Hematopoietic multipotent progenitor cell treated with erythropoietin and hydrocortisone succinate and interleukin-3 and kit ligand, for 17 days (in vitro differentiated cells): ENCODE measurements at places on chromosomes 1 and 21.
A peak's percentile ranks its signal among the peaks of the same experiment; 100 is the strongest.

DNA sequence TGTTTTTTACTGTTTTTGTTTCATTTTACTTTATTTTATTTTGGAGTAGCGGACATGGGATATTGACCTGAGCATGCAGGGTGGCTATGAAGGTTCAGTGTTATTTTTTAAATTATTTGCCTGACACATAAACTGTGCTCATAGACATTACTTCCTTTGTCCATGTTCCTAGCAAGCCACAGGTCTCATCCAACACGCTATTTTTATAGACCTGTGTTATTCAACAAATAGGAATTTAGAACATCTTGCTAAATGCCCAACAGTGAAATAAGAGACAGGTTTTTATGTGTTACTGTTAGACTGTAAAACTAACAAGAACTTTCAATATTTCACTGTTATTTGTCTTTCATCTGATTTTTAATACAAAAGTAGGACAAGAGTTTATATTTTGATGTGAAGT is 756.4 kb downstream of the KCNT2 start:
- no peak for DNase-seq

- peak; percentile 30 for DNase-seq
These were observed 75.4 kb downstream of the ABCA4 start for GRCh38 chr1:94045465-94046056.

GRCh38 chr1:210690236-210690635 is 361.5 kb downstream of the HHAT start:
- no peak for DNase-seq

DNA sequence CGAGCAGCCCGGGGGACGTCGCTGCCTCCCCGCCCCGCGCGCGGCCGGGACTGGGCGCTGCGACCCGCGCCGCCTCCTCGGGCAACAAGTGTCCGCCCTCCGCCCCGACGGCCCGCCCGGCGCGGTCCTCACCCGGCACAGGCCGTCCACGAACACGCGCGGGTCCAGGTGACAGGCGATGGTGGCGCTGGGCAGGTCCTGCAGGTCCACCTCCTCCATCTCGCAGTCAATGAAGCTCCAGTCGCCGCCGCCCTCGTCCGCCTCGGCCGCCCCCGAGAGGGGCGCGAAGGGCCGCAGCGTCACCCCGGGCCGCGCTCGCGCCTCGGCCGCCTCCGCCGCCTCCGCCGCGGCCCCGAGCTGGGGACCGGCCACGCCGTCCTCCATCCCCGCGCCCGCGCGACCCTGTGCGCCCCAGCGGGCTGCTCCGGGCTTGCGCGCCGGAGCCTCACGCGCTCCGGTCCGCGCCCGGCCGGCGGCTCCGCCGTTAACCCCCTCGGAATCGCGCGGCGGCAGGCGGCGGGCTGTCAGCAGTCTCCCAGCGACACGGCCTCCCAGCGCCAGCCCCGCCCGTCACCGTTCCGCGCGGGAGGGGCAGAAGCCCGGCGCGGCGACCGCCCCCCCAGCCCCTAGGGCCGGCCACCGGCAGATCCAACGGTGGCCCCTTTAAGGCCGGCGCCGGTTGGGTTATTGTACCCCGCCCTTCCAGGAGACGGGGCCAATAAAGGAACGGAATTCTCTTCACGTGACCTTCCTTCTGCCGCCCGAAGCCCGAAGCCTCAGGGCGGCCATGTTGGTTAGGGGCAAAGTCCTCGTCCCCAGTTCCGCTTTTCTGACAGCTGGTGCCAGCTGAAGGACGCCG is at the start of gene RCAN1:
RCAN1 (minus strand) TSS at position 486 of the 859 bp plus-strand sequence; CDS start at position 384, 102 bp downstream.
- DNase-seq = peak; percentile 94

DNA sequence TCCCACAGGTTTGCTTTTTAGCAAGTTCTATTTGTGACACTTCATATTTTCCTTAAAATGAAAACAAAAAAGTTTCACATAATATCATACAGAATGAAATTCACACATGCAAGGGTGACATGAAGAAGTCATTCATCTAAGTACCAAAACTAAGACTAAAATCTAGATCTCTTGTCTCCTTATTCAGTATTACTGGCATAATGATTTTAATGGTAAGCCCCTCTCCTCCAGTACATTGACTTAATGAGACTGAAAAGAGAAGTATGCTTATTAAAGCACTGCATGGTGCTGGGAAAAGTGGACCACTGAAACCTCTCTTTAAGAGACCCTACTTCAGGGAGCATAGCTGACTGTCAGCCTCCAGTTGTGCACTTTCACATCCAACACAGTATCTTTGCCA is 99.5 kb downstream of the NEGR1 start:
- DNase-seq = no peak

DNA sequence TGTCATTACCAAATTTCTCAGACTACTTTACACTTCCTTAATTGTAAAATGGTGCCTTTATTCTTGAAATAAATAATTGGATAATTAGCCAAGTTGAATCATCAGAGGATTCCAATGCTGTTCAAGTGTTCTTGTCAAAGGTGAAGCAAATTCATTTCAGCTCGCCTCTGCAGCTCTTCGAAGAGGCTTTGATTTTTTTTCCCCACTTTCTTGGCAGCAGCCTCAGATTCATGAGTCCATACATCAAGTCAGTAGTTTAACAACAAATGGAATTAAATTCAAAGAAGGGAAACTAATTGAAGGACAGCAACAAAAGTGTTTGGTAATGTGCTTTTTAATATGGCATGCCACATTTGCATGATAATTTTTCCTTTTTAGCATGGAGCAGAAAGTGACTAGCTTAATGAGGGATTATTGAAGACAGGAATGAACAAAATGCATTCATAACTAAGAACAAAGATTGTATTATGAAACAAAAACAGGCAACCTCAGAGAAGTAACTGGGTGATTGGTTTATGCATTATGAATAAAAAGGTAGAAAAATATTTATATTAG is 239.0 kb downstream of the USH2A start:
- DNase-seq = no peak

DNA sequence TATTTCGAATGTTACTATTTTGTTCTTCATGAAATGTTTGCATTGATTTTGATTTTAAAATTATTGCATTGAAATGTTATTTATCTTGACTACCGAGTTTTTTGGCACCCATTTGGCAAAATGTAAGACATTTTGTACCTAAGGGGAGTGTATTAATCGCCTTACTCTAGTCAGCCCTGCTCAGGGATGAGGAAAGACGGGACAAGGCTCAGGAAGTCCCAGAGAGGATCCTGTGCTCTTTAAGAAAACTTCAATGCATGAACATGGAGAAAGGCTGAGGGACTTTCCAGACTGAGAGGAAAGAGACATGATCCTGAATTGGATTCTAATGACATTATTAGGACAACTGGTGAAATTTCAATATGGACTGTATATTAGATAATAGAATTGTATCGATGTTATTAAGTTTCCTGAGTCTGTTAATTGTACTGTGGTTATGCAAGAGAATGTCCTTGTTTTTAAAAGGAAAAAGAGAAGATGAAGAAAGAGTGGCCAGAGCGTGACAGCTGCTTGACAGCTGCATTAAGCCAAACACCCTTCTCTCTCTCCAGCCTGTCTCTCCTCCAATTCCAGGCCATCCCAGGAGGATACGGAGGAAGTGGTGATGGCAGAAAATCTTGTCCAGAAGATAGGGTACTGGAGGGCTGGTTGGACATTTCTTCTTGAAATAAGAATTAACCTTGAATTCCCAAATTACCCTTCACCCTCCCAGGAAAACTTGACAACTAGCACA is 66.0 kb downstream of the PLEKHA6 start:
- DNase-seq = no peak

- DNase-seq = no peak
These were observed 115.6 kb upstream of the NGF start for GRCh38 chr1:115453666-115454065.

- DNase-seq = no peak
These were observed 238.5 kb upstream of the RAB4A start for GRCh38 chr1:229032375-229032774.

DNA sequence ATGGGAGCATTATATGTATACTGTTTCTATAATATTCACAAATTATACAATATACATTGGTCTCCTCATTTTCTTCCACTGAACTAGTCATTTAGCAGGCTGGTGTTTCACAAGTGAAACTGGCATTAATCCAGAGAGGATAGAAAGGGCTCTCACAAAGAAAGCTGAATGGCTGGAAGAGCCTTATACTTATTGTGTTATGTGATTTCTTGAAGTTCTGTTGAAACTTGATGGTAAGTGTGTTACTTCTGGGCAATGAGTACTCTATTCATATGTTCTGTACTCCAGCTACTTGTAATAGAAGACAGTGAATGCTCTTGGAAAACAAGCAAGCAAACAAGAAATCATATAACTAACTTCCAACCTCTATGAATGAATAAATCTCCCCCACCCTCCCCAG is 14.9 kb downstream of the STX12 start:
- no peak for DNase-seq

- DNase-seq = no peak
These were observed 53.1 kb downstream of the APP start for GRCh38 chr21:26117324-26117971.

GRCh38 chr1:18452550-18452949 is 28.2 kb upstream of the KLHDC7A start:
- no peak for DNase-seq

- no peak for DNase-seq
These were observed 9.3 kb downstream of the FTCD start for GRCh38 chr21:46145840-46146691.

DNA sequence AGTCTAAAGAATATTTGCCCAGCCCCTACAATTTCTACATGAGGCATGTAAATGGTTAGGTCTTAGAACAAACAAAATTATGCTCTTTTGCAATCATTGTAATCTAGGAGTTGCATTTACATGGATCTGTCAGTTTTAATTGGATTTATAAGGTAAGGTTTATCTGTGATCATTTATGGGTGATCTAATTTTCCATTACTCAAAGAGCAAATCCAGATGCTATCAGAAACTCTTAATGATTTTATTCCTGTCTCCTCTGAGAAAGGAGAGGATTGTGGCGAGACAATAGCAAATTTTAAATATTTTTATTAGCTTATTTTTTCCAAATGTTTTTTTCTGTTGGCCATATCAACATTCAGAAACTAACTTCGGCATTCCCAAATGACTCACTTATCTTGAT is 14.2 kb upstream of the NEGR1 start:
- DNase-seq = no peak

DNA sequence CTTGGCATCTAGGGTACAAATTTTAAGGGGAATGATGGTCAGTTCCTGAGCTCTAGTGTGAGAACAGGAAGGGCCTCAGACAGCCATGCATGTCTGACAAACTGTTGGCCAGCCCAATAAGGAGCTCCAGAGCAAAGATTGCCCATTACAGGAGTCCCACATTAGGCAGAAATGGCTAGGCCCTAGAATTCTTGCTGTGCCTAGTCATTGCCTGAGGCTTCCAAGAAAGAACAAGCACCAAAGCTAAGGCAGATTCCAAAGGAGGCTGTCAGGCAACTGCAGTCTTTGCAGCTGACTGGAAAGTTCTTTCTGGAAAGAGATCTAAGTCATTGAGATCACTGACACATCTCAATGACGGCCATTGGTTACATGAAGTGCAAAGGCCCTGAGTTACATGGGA is 3.9 kb upstream of the STIL start:
- no peak for DNase-seq

GRCh38 chr1:40197656-40198055 is 36.5 kb downstream of the RLF start:
- DNase-seq = no peak

GRCh38 chr1:55005351-55006140 is 6.8 kb downstream of the BSND start:
- no peak for DNase-seq

GRCh38 chr1:222691016-222691415 is 21.3 kb downstream of the AIDA start:
- no peak for DNase-seq

GRCh38 chr1:9179463-9180110 is 50.7 kb upstream of the GPR157 start:
- DNase-seq = no peak

GRCh38 chr1:38420666-38421065 is 374.1 kb upstream of the POU3F1 start:
- DNase-seq = no peak

DNA sequence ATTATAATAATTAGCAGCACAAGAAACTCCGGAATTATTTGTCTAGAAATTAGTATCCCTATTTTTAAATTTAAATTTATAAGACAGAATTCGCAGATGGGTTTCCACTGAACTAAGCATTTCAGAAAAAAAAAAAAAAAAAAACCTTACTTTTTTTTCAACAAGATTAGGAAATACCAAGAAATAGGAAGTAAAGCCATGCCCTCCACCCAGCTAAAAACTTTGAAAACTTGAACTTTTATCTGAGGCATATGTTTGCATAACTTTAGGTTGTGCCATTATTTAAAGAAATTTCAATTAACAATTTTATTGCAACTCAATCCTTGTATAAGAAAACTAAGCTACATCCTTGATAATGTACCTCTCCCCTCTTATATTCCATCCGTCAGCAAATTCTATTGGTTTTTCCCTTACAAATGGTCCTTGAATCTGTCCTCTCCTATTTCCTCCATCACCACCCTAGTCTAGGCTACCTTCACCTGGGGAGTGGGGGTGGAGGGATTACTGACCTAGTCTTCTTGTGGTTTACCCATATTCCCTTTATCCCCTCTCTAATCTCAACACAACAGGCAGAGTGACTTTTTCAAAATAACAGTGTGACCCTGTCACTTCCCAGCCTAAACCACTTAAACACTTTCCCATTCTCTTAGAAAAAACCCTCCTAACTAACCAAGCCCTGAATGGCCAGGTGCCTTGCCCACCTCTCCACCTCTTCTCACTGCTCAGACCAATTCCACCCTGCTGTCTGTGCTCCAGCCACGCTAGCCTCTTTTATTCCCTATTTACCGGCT is 1.4 kb upstream of the EVI5 start:
- no peak for DNase-seq
